ENCODE measurements at places on chromosomes 11 and 22.

- DNase-seq = no peak
Measured at GRCh38 chr22:39219071-39220039, 25.4 kb downstream of the PDGFB start.

DNA sequence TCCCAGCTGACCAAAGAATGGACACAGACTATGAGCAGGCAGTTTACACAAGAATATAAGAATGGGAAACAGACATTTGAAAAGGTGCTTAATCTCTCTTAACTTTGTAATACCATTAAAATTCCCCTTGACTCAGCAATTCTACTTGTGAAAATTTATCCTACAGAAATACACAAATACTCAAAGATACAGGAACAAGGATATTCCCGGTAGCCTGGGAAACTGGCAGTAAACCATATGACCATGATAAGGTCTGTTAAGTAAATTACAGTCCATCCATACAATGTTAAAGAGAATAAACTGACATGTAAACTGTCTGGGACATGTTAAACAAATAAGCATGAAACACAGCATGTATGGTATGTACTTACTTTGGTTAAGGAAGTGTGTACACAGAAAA, 8.7 kb upstream of the MTFP1 start:
- DNase-seq = no peak

DNA sequence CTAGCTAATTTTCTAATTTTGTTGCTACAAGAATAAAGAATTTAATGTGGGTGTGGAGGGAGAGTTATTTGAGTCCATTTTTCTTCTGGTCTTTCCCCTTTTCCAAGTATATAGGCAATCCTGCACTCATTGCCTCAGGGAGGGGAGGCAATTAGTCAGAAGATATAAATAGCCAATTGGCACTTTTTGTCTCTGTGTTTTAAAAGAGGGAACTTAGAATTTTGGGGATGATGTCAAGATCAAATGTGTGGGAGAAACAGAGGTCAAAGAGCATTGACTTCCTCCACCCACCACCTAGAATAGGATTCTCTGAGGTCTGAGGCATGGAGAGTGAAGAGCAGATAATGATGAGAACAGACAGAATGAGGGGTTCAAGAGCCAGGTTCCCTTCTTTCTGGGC, 120.3 kb upstream of the ZC3H12C start:
- DNase-seq = no peak

DNA sequence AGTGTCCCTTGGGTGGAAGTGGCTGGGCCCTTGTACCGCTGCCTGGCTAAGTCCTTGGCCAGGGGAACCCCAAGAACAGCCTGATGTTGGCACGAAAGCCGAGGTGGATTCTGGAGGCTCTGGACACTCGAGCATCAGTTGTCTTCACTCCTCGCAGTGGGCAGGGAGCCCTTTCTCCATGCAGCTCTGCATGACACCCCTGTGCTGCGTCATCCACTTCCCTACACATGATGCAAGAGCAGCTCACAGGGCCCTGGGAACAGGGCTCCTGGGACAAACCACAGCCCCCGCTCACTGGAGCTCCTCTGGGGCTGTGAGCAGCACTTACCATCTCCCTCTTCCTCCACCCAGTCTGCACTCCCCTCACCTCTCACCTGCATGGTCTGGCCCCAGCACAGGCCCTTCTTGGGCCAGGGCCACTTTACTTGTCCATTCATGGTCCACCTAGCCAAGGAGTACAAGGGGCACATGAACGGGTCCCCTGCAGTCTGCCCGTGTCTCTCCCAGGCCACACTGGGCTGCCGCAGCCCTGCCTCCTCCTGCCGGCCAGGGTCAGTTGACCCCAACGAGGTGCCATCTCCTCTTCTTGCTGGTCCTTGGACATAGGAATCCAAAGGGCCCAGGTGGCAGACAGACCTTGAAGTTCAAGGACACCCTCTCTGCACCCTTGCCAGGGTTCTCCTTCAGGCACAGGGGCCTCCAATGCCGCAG, 66.5 kb downstream of the IGF2 start:
- DNase-seq = no peak

DNA sequence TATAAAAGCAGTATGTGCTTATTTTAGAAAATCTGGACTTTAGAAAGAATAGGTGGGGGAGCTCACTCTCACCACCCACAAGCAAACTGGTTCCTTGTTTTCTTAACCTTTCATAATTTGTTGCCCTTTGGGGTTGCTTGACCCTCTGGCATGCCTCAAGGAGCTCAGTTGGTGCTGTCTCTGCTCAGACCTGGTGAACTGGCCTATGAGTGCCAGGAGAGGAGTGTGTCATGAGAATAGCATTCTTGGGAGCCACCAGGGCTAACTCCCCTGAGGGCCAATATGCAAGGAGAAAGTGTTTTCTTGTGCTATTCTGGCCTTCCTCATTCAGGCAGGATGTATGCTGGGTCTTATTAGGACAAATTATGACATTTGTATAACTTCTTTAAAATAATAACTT, 21.0 kb upstream of the AMOTL1 start:
- no peak for DNase-seq

GRCh38 chr11:10927538-10927937, 69.7 kb upstream of the ZBED5 start:
- DNase-seq = no peak

- DNase-seq = no peak
Measured at GRCh38 chr11:87972133-87972532, 203.1 kb downstream of the RAB38 start.

DNA sequence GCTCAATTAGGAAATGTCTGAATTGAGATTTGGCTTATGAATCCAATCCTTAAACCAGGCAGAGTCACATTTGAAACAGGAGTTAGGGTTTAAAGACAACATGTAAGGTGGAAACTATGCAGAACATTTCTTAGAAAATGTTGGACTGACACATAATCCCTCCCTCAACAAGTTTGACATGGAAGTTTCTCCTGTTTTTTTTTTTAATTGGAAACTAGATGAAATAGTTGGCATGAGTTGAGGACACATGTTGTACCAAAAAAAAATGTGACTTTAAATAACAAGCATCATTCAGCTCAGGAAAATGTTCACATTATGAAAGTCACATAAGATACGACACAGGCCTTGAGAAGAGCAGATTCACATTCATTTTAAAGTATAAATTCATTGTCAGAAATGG, 154.9 kb upstream of the DDI1 start:
- no peak for DNase-seq

DNA sequence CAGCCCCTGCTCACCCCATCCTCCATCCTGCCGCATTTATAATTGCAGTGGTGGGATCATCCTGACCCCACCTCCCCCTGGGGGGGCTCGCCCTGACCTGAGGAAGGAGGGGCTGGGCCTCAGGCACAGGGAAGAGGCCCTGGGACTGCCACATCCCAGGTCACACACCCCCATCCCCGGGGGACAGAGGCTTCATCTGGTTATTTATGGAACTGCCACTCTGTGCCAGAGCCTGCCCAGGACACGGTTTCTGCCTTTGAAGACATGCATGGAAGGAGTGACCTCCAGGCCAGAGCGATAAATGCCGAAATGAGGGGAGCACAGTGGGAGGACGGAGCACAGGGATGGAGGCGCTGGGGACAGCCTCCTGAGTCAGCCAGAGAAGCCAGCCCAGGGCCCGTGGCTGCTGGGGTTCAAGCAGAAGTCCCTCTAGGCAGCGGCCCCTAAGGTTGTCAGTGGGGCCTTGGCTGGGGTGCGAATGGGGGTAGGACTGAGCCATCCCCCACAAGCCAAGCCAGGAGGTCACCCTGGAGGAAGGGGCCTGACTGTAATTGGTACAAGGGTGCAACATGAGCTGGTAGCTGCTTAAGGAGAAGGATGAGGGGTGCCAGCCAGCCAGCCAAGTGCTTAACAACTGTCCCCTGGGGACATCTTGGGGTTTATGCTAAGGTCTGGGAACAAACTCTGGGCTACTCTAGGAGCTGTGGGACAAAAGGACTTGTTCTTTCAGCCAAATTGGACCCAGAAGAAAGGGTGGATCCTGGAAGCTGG, 51.4 kb upstream of the SHISAL1 start:
- DNase-seq = no peak

GRCh38 chr22:20319745-20320658, at the start of gene DGCR6L:
Gene DGCR6L (minus strand): TSS chr22:20320060. CDS start chr22:20319988, 72 bp downstream.
- DNase-seq = peak; percentile 35

- DNase-seq = no peak
Measured at GRCh38 chr11:47171061-47171838, 5.4 kb downstream of the ARFGAP2 start.

- no peak for DNase-seq
Measured at GRCh38 chr11:34656062-34656720, 35.3 kb downstream of the EHF start.

Data from NCI-H2081 treated with DMSO at 0.1 percent for 48 hours (cell line).